ENCODE measurements at places on chromosomes 2 and 18.
A peak's percentile ranks its signal among the peaks of the same experiment; 100 is the strongest.

GRCh38 chr2:120231564-120231973 is 8.4 kb upstream of the TMEM185B start:
- DNase-seq, result no peak

- DNase-seq, result peak; percentile 66
Measured at GRCh38 chr18:32271672-32272208, 81.9 kb downstream of the MEP1B start.

GRCh38 chr18:47469576-47469975 is 218.1 kb upstream of the SKOR2 start:
- DNase-seq, result no peak

DNA sequence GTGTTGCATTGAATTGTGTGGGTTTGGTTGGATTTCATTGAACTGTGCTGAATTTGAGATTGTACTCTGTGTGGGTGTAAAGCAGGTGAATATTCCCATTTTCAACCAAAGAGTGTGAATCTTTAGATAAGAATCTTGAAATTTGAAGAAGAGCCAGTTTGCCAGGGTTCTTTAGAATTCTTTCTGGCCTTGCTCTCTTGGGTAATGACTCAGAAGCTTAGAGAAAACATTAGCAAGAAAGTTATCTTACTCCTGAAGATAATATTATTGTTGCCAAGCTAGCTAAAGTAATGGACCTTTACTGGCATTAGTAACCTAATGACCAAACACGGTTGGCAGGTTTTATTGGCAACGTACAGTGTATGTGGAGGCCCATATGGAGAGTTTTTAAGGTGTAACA is 46.4 kb upstream of the SIX3 start:
- DNase-seq, result no peak

DNA sequence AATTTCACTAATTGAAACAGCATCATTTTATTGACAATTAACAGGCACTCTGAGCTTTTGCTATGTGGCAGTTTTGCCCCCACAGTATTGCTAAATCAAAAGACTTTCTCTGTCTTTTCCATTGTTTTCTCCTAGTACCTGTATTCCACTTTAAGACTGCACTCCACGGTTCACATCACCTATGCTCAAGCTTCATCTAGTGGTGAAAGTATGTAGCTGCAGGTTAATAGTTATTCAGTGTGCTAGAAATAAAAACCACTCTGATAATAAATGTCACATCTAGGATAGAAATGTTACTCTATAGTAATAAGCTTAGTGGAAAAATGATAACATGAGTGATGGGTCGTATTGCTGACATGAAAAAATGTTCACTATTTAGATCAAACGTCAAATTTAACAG is 24.6 kb downstream of the ARL6IP6 start:
- DNase-seq, result peak; percentile 18

- peak; percentile 5 for DNase-seq
Measured at GRCh38 chr2:8590938-8591337, 90.9 kb upstream of the ID2 start.

Measured in DMS79 treated with DMSO at 0.1 percent for 48 hours (cell line).